Activated T-helper 1 cell treated with anti-CD3 and anti-CD28 coated beads, Interleukin-12 subunit alpha, Interleukin-12 subunit beta, Interleukin-2, Interleukin-4 antibody, amounts not matched to agents 30 ng/mL and 10 ng/mL and 1 ng/mL, durations not matched to agents 14 hours and 24 hours and 36 hours (primary cell): ENCODE measurements at places on chromosomes 12 and 14. TPM values are rescaled to one million over a fixed set of nuclear protein-coding genes. Genes with fewer than 3 reads are reported as not detected.

DNA sequence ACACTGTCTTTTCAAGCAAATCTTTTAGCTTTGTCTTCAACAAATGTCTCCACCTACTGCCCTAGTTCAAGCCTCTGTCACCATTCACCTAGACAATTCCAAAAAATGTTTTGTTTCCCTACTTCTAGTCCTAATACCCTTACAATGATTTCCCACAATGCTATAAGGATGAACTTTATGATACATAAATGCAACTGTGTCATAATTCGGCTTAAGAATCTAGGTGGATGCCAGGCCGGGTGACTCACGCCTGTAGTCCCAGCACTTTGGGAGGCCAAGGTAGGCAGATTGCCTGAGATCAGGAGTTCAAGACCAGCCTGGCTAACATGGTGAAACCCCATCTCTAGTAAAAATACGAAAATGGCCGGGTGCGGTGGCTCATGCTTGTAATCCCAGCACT lies 20.7 kb upstream of the CREBL2 start:
- DNase-seq, result no peak

GRCh38 chr12:32264961-32265360 lies 134.4 kb upstream of the FGD4 start:
- no peak for DNase-seq

GRCh38 chr14:99394602-99395156 lies 86.0 kb downstream of the SETD3 start:
- DNase-seq, result no peak

SMIM41 gene
- total RNA-seq, result 0.44 TPM in 1 of 2 replicates, not detected in the other

DNA sequence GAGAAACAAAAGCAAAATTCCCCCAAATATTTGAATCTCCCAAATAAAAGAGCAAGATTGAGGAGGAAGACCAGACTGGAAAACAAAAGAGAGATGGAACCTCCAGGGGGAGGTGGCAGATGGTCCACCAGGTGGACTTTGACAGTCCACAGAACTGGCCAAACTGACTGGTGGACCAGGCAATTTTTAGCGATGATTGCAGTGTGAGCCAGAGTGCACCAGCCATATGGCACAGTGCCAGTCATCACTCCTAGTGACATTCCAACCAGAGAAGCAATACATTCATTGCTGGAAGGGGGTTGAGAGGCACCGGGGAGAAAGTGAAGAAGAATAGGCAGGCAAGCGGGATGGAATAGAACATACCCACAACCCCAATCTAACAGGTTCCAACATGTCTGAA lies 182.9 kb downstream of the EXOC5 start:
- DNase-seq, result no peak

DNA sequence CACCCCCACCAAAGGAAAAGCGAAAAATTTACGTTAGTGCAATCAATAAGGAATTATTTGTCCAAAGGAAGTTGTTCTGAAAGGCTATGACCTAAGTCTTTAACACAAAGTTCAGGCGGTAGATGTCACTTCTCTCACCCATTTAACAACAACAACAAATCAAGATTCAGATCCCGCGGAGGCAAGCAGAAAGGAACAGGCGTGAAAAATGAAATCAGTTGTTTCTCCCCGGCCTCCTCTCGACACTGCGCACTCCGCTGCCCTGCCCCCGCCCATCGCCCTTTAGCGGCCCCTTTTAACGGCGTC lies 1.4 kb downstream of the DENND5B start:
- DNase-seq, result no peak

DNA sequence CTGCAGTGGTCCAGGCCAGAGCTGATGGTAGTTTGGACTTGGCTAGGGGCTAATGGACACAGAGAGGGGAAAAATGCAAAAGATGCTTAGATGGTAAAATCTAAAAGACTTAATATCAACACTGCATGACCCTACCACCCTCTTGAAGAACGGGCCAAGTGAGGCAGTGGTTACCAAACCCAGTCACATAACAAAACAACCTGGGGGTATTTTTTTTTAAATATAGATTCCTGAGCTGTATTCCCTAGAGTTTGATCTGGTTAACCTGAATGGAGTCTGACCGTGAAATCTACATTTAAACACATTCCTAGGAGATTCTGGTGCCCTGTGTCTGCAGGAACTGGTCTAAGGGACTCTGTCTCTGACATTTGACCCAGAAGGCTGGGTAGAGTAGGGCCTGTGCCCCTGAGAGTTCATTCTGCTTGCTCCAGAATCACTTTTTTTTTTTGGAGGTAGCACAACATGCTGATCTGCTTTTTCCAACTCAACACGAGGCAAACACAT lies 15.7 kb downstream of the ABHD4 start:
- DNase-seq, result no peak

DNA sequence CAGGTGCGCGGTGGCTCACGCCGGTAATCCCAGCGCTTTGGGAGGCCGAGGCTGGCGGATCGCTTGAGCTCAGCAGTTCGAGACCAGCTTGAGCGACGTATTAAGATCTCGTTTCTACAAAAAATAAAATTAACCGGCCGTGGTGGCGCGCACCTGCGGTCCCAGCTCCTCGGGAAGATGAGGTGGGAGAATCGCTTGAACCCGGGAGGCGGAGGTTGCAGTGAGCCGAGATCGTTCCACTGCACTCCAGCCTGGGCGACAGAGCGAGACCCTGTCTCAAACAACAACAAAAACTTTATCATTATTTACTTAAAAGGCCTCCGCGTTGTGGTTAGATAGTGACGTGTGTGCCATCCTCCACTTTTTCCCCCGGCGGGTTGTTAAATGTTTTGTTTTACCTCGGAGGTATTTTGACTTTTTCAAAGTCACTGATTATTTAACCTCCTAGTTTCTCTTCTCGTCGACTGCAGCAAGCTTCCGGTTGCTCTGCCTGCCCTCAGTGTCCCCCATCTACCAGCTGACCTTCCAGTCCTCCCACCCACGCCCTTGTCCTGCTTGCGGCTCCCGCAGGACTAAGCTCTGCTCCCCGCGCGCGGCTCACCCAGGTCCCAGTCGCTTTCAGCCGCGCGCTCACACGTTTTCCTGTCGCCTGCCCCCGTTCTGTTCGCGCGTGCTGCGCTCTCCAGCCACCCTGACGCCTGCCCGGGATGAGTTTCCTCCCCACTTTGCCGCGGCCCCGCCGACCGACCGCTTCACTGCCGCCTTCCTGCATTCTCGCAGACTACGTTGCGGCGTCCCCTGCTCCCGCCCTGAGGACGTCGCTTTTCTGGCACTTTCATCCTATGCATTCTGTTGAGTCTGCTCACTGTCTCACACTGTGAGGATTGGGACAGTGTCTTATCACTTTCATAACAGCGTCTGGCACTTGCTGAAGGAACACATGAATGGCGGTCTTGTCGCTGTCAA lies 1.2 kb upstream of the SCAF11 start:
- DNase-seq, result peak; percentile 63

STYK1 gene
- 0.34 TPM in 1 of 2 replicates, not detected in the other for total RNA-seq

- no peak for DNase-seq
Measured at GRCh38 chr14:77039285-77040058, 11.0 kb upstream of the IRF2BPL start.

PFDN5 gene
- 344 and 350 TPM in 2 replicates for total RNA-seq

KIF5A gene
- total RNA-seq, result 2.4 TPM in 2 replicates

GRCh38 chr14:80718940-80719339 lies 222.6 kb downstream of the CEP128 start:
- DNase-seq, result no peak

- no peak for DNase-seq
Measured at GRCh38 chr14:28468191-28469151, 298.1 kb upstream of the FOXG1 start.

- no peak for DNase-seq
Measured at GRCh38 chr12:120361506-120362208, 7.3 kb downstream of the MSI1 start.

- no peak for DNase-seq
Measured at GRCh38 chr12:15151161-15152091, 69.8 kb downstream of the RERG start.

DNA sequence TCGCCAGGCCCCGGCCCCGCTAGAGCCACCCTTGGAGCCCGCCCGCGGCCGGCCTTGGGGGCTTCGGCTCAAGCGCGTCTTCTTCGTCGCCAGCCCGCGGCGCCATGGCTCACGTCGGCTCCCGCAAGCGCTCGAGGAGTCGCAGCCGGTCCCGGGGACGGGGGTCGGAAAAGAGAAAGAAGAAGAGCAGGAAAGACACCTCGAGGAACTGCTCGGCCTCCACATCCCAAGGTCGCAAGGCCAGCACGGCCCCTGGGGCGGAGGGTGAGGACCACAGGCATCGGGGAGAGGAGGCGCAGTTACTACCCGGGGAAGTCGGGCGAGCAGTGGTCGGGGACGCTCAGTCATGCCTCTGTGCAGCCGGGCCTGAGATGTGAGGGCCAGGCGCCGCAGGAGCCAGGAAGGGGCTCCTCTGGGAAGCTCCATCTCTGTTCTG lies 573 bp downstream of the ARL6IP4 start:
- DNase-seq, result no peak

DNA sequence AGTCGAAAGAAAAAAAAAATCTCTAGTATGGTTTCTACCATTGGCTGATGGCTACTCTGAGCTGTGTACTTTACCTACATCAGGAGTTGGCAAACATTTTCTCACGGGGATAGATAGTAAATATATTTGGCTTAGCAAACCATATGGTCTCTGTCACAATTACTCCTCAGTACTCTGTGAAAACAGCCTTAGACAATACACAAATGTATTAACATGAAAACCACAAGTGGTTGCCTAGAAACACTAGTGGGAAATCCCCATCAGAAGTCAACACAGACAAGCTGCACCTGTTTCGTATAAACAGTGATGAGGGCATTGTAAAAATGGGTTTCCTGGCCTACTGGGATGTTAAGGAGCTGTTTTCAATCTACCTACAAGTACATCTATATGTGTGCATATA lies 84.6 kb upstream of the NAV3 start:
- no peak for DNase-seq
